ENCODE measurements at places on chromosomes 2 and 18.

DNA sequence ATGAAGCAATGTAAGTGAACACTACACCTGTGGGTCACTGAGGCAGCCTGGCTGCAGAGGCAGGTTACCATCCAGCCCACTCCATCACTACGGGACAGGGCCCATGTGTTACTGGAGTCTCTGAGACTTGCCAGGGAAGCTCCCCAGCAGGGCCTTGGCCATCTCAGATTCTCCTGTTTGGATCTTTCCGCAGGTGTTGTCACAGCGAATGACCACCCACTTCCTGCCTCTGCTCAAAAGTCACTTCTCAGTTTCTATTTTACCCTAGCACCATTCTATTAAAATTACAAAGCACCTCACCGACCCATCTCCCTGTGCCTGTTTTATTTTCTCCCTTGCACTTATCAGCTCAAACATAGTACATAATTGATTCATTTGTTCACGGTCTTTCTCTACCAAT lies 34.5 kb upstream of the L3MBTL4 start:
- DNase-seq: no peak

DNA sequence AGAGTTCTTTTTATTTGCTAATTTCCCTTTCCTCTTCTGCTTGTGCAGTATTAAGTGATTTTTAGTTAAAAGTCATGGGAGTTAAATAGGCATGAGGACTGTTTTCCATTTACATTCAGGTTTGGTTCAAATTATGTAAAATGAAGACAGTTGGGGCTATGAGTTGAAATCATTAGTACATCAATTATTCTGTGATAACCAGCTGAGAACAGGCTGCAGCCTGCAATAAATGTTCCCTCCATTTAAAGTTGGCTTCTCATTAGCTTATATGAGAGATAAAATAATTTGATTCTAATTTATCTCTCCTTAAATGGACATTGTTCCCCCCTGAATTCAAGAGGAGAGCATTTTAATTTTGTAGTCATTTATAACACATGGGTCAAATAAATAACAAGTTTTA lies 48.3 kb downstream of the RHBDD1 start:
- DNase-seq: no peak

- DNase-seq: no peak
Observed at GRCh38 chr2:48479915-48480314, 50.0 kb upstream of the STON1 start.

- no peak for DNase-seq
Observed at GRCh38 chr18:42330296-42330695, 375.3 kb downstream of the PIK3C3 start.

GRCh38 chr2:189233527-189233926 lies 54.0 kb upstream of the COL5A2 start:
- DNase-seq: no peak

DNA sequence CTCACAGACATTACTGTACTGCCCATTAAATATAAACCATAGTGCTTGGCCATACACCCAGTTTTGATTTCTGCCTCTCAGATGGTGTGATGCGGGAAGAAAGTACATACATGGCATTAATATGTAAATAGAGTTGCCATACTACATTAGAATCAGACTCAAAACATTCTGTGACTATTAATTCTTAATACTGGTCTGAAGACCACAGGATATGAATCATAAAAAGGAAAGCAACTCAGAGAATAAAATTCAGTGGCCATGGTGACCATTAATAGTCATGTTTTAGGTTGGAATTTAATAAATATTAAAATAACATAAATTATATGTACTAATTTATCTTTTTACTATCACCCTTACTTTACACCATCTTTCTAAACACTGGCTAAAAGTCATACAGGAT lies 33.0 kb upstream of the WDR75 start:
- DNase-seq: no peak
